NCI-H2029 (cell line): ENCODE measurements at places on chromosomes 3 and 15.

DNA sequence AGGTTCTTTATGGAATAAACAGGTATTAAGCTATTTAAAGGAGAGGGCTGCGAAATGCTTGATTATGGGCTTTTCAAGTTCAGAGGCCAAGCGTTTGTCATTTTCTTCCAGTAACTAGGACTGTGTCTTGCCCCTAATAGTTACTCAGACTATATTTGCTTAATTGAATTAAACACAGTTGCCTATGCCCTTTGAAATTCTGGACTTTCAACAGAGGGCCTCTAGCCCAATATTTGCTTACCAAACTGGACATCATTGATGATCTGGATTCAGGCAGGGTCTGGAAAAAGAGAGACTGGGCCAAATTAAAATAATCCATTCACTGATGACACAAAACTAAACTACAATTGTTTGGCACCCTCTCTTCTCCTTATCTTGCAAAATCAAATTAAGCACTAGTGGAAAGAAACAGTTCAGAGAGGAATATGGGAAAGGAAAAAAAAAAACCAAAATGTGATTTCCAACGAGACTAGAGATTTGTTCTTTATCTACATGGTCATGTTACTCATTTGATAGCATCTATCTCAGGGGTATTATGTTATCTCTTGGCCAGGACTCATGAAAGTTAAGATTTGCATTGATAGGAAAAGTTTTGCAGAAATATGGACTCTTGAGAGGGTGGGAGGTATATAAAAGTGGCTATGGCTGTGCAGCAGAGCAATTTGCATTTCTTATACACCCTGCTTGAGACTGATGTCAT is 75.1 kb upstream of the TSEN2 start:
- DNase-seq = no peak

GRCh38 chr15:83955806-83956265 is 279.7 kb upstream of the GOLGA6L4 start:
- DNase-seq = no peak

DNA sequence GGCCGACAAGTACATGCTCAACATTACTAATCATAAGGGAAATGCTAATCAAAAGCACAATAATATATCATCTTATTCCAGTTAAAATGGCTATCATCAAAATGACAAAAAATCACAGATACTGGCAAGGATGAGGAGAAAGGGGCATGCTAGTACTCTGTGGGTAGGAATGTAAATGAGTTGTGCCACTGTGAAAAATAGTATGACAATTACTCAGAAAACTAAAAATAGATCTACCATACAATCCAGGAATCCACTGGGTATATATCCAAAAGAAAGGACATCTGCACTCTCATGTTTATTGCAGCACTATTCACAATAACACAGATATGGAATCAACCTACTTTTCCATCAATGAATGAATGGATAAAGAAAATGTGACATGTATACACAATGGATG is 1256.5 kb downstream of the SI start:
- DNase-seq = no peak

DNA sequence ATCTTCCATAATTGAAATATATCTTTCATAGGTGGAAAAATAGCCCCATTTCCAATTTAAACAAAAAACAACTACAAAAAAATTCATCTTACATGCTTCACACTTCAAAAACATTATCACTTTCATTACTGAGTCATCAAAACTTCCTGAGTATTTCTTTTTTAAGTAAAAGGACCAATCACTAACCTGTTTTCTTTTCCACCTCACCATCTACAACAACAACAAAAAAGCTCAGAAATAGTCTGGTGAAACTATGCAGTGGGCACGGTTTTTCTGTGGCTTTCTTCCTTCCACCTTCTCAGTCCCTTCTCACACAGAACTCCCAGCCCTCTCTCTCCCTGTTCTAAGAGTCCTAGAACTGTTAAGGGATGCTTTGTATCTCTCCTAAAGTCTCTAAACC is 20.3 kb upstream of the TNIK start:
- DNase-seq = no peak

DNA sequence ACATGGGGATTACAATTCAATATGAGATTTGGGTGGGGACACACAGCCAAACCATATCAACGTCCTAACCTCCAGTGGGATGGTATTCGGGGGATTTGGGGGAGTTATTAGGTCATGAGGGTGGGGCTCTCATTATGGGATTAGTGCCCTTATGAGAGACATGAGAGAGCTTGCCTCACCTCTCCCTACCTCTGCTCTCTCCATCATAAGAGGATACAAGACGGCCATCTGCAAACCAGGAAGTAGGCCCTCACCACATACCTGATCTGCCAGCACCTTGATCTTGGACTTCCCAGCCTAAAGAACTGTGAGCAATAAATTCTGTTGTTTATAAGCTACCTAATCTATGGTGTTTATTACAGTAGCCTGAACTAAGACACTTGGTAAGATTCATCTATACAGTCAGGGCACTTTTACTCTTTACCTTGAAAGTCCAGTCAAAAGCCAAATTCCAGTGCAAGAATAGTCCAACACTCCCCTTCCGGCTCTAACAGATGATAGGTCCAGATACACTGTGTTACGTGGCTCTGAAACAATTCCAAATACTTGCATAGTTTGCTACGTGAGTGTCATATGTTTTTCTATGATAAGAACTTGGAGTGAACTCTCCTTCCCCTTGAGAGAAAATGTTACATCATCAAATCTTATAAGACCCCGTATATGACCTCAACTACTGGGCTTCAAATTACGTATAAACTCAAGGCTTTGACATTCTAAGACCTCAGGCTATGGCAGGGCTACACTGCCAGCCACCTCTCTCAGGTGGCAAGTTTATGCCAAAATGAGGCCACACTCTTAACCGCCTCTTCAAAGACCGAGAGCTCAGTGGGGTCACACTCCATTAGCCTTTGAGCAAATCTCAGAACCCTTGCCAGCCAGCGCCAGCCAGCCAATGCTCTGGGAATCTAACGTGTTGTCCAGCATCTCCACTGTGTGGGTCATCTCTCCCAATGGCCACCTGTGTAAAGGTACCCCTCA is 129.9 kb downstream of the XXYLT1 start:
- no peak for DNase-seq

GRCh38 chr3:46095307-46095706 is 68.0 kb upstream of the XCR1 start:
- DNase-seq = no peak
